ENCODE measurements at places on chromosomes 5 and 9.

- no peaks in the 10 kb centered on the region for H3K4me1 ChIP-seq
- H3K27me3 ChIP-seq, result no peaks in the 10 kb centered on the region
- no peaks in the 10 kb centered on the region for H3K36me3 ChIP-seq
- H3K27ac ChIP-seq, result no peak overlapping the region
Measured at GRCh38 chr5:125112196-125112595, 365.8 kb upstream of the ZNF608 start.

DNA sequence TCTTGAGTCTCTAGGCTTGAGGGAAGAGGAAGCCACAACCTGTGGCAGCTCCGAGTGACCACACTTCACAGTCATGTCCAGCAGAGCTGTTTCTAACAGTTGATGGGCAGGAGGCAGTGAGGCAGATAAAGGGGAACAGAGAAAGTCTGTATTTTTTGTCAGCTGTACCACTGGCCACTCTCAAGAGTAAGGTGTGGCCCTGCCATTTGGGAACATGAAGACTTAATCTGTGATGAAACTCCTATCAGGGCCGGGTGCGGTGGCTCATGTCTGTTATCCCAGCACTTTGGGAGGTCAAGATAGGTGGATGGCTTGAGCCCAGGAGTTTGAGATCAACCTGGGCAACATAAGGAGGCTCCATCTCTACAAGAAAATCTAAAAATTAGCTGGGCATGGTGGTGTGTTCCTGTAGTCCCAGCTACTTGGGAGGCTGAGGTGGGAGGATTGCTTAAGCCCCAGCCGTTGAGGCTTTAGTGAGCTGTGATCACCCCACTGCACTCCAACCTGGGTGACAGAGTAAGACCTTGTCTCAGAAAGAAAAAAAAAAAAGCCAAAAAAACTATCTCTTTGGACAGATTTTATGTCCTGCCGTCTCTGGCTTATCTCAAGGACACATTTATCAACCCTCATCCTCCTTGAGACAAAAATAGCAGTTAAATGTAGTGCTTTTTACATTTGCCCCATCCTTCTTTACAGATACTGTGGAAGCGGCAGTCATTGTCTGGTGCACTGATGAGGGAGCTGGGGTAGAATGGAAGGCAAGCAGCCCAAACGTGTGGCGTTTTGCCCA, 11.9 kb upstream of the COL15A1 start:
- H3K27ac ChIP-seq, result no peak overlapping the region
- no peak overlapping the region for H3K4me3 ChIP-seq
- DNase-seq, result no peak
- H3K4me1 ChIP-seq, result no peaks in the 10 kb centered on the region
- no peaks in the 10 kb centered on the region for H3K36me3 ChIP-seq
- no peaks in the 10 kb centered on the region for H3K27me3 ChIP-seq

DNA sequence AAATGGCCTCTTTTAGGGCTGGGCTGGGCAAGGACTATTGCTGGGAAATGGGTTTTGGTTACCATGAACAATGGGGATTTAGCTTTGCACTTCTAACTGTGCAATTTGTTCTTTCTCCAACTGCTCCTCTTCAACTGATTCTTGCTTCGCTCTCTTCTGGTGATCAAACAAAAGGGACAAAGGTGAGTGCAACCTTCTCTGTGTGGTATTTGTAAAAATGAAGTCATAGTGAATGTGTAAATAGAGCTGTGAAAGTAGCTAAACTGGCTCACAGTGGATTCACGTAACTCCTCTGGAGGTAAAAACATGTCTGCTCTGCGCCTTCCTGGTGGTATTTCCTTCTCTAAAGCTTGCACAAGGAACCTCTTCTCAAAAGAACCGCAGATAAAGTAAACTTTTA, 20.9 kb upstream of the SPINK14 start:
- no peak overlapping the region for H3K4me3 ChIP-seq
- H3K36me3 ChIP-seq, result no peaks in the 10 kb centered on the region
- peaks cover 11% of the 10 kb centered on the region for H3K4me1 ChIP-seq
- DNase-seq, result peak; percentile 29
- H3K27ac ChIP-seq, result peak overlapping the region; percentile 61

DNA sequence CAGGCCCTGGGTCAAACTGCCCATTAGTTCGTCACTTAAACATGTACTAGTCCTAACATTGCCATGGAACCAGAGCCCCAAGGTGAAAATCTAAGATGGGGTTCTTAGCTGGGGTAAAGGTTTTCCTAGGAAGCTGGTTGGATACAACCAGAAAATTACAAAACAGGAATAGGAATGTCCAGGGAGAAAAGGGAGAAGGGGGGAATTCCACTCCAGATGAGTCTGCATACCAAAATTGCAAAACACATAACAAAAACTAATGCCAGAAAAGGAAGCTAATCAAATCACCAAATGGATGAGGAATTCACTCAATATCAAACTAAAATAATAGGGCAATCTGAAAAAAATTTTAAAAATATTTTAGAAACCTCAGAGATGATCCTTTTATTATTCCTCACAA, 396.2 kb downstream of the EFNA5 start:
- H3K36me3 ChIP-seq, result no peaks in the 10 kb centered on the region
- no peak overlapping the region for H3K4me3 ChIP-seq
- H3K4me1 ChIP-seq, result no peaks in the 10 kb centered on the region
- H3K27ac ChIP-seq, result no peak overlapping the region
- H3K27me3 ChIP-seq, result no peaks in the 10 kb centered on the region

DNA sequence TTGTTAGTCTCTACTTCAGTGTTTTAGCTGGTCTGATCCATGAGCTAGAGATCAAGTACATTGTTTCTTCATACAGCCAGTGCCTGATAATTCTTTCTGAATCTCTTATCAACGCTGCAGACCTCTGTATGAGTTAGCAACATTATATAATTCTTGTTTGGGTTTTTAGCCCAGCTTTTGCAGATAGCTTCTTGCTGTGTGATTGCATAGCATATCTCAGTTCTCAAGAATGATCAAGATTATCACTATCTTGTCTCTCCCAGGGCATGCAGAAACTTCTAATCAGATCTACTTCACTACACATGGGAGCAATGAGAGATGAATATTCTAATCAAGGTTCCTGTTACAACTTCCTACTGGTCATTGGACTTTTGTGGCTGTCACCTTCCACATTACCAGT, 158.3 kb downstream of the FAM174A start:
- no peaks in the 10 kb centered on the region for H3K36me3 ChIP-seq
- no peak overlapping the region for H3K27ac ChIP-seq
- H3K4me3 ChIP-seq, result no peak overlapping the region
- H3K4me1 ChIP-seq, result no peaks in the 10 kb centered on the region

- H3K36me3 ChIP-seq, result no peaks in the 10 kb centered on the region
- H3K27me3 ChIP-seq, result no peaks in the 10 kb centered on the region
- H3K27ac ChIP-seq, result no peak overlapping the region
Measured at GRCh38 chr5:157828944-157829639, 29.9 kb downstream of the CLINT1 start.

- no peak overlapping the region for H3K4me3 ChIP-seq
- H3K27ac ChIP-seq, result no peak overlapping the region
- H3K27me3 ChIP-seq, result no peaks in the 10 kb centered on the region
- DNase-seq, result no peak
Measured at GRCh38 chr5:91408710-91409109, 25.6 kb upstream of the ARRDC3 start.

DNA sequence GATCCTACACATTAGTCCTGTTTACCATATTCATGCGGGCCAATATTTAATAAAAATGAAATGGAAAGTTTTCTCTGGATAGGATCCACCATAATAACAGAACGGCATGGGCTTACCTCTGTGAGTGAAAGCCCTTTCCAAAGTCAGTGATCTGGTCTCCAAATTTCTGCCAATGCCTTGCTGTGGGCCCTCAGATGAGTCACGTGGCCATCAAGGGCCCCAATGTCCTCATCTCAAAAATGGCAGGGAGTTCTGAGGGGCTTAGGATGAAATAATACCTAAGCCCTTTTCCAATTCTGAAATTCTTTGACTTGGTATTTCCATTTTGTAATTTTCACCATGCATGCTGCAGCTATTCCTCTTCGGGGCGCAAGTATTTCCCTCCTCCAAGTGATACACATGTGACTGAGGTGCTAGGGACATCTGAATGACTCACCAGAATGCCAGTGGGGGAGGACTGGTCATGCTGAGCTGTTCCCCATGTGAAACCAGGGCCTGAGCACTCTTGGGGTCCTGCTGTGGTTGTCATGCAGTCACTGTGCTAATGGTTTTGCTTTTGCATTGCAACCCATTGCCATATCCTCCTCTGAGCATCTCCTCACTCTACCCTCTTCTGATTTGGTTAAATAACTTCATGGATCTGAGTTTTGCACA, 35.0 kb downstream of the ITK start:
- no peak for DNase-seq
- H3K36me3 ChIP-seq, result no peaks in the 10 kb centered on the region

DNA sequence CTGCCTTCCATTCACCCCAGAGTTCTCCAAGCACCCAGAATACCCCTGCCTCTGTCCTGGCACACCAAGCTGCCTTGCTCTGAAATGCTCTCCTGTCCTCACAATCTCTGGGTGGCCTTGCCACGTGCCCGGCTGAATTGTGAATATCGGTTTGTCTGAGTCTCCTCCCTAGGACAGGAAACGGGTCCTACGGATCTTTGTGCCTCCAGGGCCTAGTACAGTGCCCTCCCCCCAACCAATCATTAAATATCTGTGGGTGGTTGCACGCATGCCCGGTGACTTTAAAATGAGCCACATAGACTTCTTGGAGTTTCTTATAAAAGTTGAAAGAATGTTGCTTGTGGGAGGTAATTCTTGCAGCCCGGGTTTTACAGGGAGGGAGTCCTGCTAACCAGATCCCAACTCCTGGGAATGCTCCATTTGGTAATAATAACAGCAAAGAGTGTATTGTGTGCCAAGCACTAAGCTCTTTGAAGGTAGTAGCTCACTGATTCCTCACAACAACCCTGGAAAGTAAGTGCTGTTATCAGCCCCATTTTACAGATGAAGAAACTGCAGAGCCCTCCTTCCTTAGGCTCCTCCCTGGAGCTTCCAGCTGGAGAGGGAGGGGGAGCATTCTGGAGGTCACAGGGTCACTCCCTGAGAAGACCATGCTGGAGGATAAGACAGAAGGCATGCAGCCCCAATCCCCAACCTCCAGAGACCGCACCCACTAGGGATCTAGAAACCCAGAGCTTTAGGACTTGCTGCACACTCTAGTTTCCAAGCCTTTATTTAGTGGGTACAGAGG, 23.4 kb downstream of the URM1 start:
- H3K4me3 ChIP-seq, result no peak overlapping the region
- H3K27ac ChIP-seq, result no peak overlapping the region
- H3K36me3 ChIP-seq, result no peaks in the 10 kb centered on the region
- DNase-seq, result no peak
- no peaks in the 10 kb centered on the region for H3K27me3 ChIP-seq
- H3K4me1 ChIP-seq, result no peaks in the 10 kb centered on the region

- H3K27me3 ChIP-seq, result no peaks in the 10 kb centered on the region
- H3K36me3 ChIP-seq, result no peaks in the 10 kb centered on the region
- H3K27ac ChIP-seq, result no peak overlapping the region
- H3K4me3 ChIP-seq, result no peak overlapping the region
- no peak for DNase-seq
Measured at GRCh38 chr9:660227-660626, 181.3 kb upstream of the DMRT1 start.

GRCh38 chr5:159504857-159505304, 174.6 kb upstream of the IL12B start:
- H3K4me3 ChIP-seq, result no peak overlapping the region
- no peaks in the 10 kb centered on the region for H3K27me3 ChIP-seq
- no peaks in the 10 kb centered on the region for H3K4me1 ChIP-seq
- H3K36me3 ChIP-seq, result no peaks in the 10 kb centered on the region

DNA sequence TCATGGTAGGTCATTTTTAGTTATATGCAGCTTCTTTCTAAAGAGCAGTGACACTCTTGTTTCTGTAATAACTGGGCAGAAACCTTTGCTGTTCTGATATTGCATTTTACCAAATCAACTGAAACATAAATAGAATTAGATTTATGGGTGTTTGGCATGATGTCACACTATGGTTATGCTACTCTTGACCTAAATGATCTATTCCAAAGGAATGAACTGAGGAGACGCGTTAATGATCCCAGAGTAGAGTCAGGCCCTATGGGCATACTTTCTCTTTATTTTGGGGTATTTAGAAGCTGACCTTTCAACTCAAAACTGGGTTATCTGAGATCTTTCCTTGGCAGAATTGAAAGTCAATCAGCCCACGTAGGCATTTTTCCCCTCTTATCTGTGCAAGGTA, 146.8 kb upstream of the ADAMTSL1 start:
- no peaks in the 10 kb centered on the region for H3K36me3 ChIP-seq
- no peaks in the 10 kb centered on the region for H3K27me3 ChIP-seq
- no peak overlapping the region for H3K27ac ChIP-seq
- H3K4me3 ChIP-seq, result no peak overlapping the region
- no peaks in the 10 kb centered on the region for H3K4me1 ChIP-seq
- DNase-seq, result no peak

- H3K36me3 ChIP-seq, result no peaks in the 10 kb centered on the region
- H3K27me3 ChIP-seq, result no peaks in the 10 kb centered on the region
- H3K27ac ChIP-seq, result no peak overlapping the region
- no peaks in the 10 kb centered on the region for H3K4me1 ChIP-seq
Measured at GRCh38 chr9:130992682-130993032, 16.3 kb upstream of the LAMC3 start.

GRCh38 chr9:71602652-71603051, 165.7 kb downstream of the CEMIP2 start:
- H3K4me3 ChIP-seq, result no peak overlapping the region
- DNase-seq, result no peak
- H3K27ac ChIP-seq, result no peak overlapping the region

- no peak overlapping the region for H3K27ac ChIP-seq
- H3K27me3 ChIP-seq, result no peaks in the 10 kb centered on the region
- H3K36me3 ChIP-seq, result no peaks in the 10 kb centered on the region
- no peaks in the 10 kb centered on the region for H3K4me1 ChIP-seq
- no peak for DNase-seq
- H3K4me3 ChIP-seq, result no peak overlapping the region
Measured at GRCh38 chr5:28862137-28862859, 1823.9 kb upstream of the CDH9 start.

DNA sequence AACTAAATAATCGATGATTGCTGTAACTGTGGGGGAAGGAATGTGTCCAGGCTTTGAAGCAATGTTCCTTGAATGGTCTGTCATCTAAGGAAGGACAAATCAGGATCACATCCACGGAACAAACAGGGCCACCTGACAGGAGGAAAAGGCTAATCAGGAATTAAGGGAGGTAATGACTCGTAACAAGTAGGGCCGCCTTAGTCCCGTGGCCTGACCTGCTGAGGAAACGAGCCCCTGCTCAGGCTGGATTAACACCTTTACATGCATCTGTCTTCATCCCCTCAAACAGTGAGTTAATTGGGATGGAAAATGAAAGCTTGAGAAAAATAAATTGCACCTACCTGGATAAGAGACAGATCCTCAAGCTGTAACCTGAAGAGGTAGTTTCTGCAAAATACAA, 227.8 kb downstream of the SEMA5A start:
- no peak overlapping the region for H3K4me3 ChIP-seq
- no peaks in the 10 kb centered on the region for H3K27me3 ChIP-seq
- no peak for DNase-seq
- no peak overlapping the region for H3K27ac ChIP-seq

DNA sequence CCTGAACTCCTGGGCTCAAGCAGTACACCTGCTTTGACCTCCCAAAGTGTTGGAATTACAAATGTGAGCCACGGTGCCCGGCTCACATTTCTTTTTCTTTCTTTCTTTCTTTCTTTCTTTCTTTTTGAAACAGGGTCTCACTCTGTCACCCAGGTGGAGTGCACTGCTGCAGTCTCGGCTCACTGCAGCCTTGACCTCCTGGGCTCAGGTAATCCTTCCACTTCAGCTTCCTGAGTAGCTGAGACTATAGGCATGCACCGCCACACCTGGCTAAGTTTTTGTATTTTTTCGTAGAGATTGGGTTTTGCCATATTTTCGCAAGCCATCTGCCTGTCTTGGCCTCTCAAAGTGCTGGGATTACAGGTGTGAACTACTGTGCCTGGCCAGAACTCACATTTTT, 183.7 kb downstream of the CCDC171 start:
- H3K36me3 ChIP-seq, result no peaks in the 10 kb centered on the region
- H3K4me1 ChIP-seq, result no peaks in the 10 kb centered on the region
- H3K27me3 ChIP-seq, result no peaks in the 10 kb centered on the region
- no peak overlapping the region for H3K4me3 ChIP-seq
- DNase-seq, result no peak

Data from prostate gland (tissue), 2 donors.